HL-60 (cell line): ENCODE measurements at places on chromosomes 4 and X.

DNA sequence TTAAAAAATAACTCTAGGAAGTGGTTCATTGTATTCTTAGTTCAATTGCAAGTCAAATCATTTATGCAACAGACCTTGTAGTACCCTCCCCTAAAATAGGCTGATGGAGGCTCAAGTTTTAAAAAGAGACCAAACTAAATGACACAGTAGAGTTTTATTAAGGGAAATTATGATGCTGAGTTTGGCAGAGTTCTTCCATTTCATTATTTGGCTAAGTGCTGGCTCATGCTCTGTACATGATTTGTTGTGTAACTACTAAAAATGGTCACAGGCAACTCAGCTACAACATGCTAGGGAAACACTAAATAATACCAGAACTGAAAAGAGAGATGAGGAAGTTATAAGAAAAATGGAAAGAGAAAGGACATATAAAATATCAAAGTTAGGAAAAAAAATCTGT, 96.1 kb upstream of the TFDP3 start:
- DNase-seq, result no peak

DNA sequence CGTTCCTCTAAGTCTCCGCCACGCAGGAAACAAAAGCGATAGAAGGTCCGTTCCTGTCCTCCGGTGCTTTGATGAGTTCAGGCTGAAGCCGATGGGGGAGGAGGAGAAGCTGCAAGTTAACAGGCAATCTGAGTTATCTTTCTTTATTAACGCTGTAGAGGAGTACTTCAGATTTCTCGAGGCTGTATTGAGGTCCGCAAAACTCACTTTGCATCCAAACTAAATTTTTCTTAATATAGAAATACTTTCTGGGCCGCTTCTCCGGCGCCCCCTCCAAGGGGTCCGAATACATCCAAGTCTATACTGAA, 395 bp upstream of the SOWAHB start:
- DNase-seq, result no peak

DNA sequence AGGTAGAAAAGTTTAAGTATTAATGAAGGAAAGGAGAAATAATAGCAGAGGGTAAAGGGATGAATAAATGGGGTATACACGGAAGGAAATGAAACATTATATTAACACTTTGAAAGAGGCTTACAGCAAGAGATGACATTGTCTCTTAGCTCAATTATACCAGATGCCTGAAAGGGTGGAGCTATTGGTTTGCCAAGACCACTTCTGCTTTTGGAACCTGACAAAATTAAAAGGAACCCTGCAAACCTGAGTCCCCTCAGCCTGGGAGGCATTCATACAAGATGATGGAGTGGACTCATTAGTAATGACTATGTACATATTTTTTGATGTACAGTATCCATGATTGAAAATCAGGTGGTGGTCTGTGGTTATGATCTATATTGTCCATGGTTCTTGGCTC, 45.1 kb upstream of the HPF1 start:
- DNase-seq, result no peak

GRCh38 chr4:141425124-141425523, 204.4 kb downstream of the ZNF330 start:
- DNase-seq, result no peak

DNA sequence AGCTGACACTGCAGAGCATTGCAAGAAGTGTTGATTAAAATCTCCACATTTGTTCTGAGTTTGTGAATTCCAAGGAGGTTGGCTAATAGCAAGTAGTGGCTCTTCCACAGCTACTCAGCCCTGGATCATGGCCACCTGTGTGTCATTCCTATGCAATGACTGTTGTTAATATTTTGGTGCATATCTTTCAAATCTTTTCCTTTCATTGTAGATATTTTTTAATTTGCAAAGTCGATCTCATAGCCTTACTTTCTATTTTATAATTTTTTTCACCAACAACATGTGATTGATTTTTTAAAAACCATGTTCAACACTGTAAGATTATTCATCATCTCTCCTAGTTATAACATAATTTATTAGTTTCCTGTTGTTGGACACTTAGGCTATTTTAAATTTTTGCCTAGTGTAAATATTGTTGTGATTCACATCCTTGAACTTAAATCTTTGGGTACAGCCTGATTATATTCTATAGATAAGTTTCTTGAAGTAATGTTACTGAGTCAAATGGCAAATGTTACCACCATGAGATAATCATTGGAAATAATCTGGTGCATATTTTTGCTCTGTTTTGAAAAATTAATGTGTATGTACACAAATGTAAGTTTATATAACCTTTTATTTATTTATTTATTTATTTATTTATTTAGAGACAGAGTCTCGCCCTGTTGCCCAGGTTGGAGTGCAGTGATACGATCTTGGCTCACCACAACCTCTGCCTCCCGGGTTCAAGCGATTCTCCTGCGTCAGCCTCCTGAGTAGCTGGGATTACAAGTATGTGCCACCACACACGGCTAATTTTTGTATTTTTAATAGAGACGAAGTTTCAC, 17.1 kb upstream of the ARHGAP10 start:
- no peak for DNase-seq

- DNase-seq, result no peak
Observed at GRCh38 chr4:127007305-127007704, 625.5 kb upstream of the INTU start.

GRCh38 chr4:11151500-11151899, 277.2 kb downstream of the HS3ST1 start:
- no peak for DNase-seq

- no peak for DNase-seq
Observed at GRCh38 chrX:107000013-107000515, at the start of gene MORC4. TSS of gene MORC4 (minus strand) at chrX:107000212. CDS start at chrX:106999969, 243 bp downstream.

DNA sequence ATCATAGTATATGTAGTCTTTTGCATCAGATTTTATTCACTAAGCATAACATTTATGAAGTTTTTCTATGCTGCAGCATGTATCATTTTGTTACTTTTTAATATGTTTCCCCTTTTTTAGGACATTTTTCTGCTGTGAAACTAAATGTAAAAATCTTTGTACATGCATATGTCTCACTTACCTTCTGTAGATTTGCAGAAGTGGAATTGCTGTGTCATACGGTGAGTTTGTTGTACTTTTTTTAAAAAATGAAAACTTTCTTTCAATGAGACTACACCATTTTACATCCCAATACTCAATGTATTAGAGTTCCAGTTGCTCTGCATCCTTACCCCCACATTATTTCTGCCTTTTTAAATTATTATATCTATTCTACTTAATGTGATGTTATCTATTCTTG, 868.9 kb downstream of the PDHA2 start:
- DNase-seq, result no peak

GRCh38 chr4:173151496-173151895, 17.1 kb upstream of the GALNT7 start:
- DNase-seq, result no peak

GRCh38 chr4:78885598-78885997, 53.6 kb downstream of the PAQR3 start:
- no peak for DNase-seq

DNA sequence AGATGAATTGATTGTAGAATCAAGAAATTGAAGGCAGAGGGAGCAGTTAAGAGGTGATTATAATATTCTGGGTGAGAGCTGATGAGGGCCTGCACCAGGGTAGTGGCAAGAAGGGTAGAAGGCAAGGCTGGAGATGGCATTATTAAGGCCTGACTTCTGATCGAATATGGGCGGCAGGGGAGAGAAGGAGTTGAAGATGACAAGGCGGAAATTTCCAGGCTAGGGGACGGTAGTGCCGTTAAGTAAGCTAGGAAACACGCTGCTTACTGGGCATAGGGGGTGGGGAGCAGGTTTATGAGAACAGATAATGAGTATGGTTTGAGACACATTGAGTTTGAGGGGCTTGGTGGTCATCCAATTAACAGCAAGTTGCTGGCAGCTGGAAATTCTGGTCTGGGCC, 19.5 kb downstream of the BCORL1 start:
- no peak for DNase-seq

DNA sequence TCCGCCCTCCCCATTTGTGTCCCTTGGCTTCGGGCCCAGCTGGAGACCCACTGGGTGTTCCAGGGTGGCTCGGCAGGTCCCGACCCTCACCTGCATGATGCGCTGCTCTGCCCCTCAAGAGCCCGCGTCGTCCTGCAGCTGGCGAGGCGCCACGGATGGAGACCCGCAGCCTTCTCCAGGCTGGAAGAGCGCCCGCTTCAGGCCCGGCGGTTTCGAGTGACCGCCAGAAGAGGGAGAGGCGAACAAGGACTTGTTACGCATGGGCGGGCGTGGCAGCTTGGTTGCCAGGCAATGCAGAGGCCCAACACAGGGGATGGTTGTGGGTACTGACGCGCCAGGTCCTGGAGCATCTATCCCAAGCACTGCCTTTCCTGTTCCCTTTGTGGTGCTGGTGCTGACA, at the start of gene PDCL2:
TSS of gene PDCL2 (minus strand) at position 232 of the 400 bp plus-strand sequence. CDS start at position 96, 136 bp downstream.
- no peak for DNase-seq

GRCh38 chr4:125705681-125706080, 390.9 kb downstream of the FAT4 start:
- DNase-seq, result no peak

GRCh38 chr4:176422001-176422400, 102.2 kb downstream of the SPCS3 start:
- no peak for DNase-seq

- no peak for DNase-seq
Observed at GRCh38 chr4:134147941-134148340, 53.6 kb downstream of the PABPC4L start.

- no peak for DNase-seq
Observed at GRCh38 chr4:79247695-79248394, 78.0 kb downstream of the NAA11 start.

GRCh38 chr4:131339137-131339536, 1810.0 kb upstream of the PCDH10 start:
- DNase-seq, result no peak

GRCh38 chrX:106670631-106671030, 55.9 kb upstream of the RNF128 start:
- no peak for DNase-seq

DNA sequence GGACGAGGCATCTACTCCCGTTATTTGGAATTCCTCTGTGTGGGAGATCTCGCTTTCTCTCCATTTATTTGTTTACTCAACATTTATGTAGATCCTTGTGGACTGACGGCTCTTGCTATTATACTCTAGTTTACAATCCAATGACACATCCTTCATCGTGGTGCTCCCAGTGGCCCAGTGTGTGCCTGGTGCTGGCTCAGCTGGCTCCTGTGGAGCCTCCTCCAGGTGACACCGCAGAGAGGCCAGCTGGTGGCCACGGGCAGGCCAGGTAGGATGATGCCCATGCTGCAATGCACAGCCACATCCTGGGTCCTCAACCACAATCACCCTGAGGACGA, 84.0 kb upstream of the AFAP1 start:
- no peak for DNase-seq

GRCh38 chr4:113566015-113566795, 195.3 kb downstream of the CAMK2D start:
- DNase-seq, result no peak

GRCh38 chr4:176156656-176157055, 38.7 kb downstream of the SPATA4 start:
- DNase-seq, result no peak

DNA sequence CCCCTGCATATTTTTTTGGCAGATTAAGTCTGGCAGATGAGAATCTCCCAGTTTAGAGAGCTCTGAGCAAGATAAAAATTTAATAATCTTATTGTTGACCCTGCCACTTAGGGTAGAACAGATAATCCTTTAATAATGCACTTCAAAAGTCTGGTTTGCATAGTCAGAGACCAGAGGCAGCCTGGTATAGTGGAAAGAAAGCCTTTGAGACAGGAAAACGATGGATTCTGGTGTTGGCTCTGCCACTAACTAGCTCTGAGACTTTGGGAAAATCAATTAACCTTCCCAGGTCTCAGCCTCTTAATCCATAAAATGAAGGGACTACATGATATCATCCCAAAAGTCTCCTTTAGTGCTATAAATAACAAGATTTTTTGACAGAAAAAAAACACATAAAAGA, 824.5 kb downstream of the STIM2 start:
- no peak for DNase-seq

GRCh38 chr4:28462766-28463700, 1602.4 kb downstream of the STIM2 start:
- no peak for DNase-seq

- DNase-seq, result no peak
Observed at GRCh38 chr4:95263391-95263790, 285.4 kb downstream of the UNC5C start.

GRCh38 chr4:78613522-78614321, 62.2 kb downstream of the ANXA3 start:
- no peak for DNase-seq

DNA sequence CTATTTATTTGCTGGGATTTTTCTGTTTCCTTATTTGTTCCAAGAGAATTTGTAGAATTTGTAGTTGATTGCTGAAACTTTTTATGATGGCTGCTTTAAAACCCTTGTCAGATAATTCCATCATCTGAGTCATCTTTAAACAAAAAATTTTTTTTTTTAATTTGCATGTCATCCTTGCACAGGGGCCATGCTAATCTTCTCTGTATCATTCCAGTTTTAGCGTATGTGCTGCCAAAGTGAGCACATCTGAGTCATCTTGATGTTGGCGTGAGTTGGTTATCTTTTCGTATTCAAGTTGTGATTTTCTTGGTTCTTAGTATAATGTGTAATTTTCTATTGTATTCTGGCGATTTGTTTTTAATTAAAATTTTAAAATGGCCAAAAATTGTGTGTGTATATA, 18.7 kb upstream of the ZNF157 start:
- DNase-seq, result no peak

GRCh38 chr4:111650146-111650545, 495.1 kb upstream of the FAM241A start:
- no peak for DNase-seq

- no peak for DNase-seq
Observed at GRCh38 chr4:160947653-160948052, 1216.1 kb downstream of the FSTL5 start.

DNA sequence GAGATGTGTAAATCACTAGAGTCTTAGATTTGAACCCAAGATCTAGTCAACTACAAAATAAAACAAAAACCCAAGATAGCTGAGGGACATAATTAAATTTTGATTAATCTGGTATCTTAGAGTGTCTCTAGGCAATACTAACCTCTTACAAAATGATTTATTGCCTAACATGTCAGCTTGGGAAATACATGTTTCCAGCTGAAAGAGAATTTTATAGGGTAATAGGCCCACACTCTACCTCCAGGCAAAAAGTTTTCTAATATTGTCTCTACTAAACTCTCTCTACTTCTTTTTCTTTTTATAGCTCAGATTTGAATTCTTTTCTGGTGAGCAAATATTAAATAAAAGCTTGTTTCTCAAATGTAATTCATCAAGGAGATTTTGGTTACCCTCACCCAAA, 263.2 kb downstream of the IL15 start:
- no peak for DNase-seq

- no peak for DNase-seq
Observed at GRCh38 chrX:120311727-120312063, 434 bp upstream of the TMEM255A start.

DNA sequence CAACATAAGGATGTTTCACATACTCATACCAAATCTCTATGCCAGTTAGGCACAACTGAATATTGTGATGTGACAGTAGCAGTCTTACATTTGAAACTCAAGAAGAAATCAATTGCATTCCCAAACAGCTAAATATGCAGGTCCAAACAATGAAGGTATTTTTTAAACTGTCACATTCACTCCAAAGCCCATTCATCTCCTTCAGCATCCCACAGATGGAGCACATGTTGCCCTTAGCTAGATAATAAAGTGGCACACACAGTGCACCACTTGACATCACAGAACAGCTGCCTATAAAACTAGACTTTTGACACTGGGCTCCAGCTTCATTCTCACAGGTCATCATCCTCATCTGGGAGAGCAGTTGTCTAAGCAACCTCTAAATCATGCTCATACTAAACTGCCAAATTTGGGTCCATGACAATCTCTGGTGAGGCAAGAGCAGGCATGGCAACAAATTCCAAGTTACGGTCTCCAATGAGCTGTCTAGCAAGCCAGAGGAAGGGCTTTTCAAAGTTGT, 26.2 kb upstream of the ARHGEF6 start:
- DNase-seq, result no peak
